Muscle of leg (tissue), 16 donors: ENCODE measurements at places on chromosomes 4 and X. TPM values are rescaled to one million over a fixed set of nuclear protein-coding genes. Genes with fewer than 3 reads are reported as not detected.

The HTT gene
- total RNA-seq, result 22.2 TPM

The CLDN22 gene
- total RNA-seq, result not detected

The SOD3 gene
- total RNA-seq, result 9.1 TPM

The TLR2 gene
- 3.6 TPM for total RNA-seq

The MXRA5 gene
- 47.2 TPM for total RNA-seq

The ESX1 gene
- total RNA-seq, result not detected

The NPY2R gene
- under 0.01 TPM for total RNA-seq

The PITX2 gene
- 23.4 TPM for total RNA-seq

The LUZP4 gene
- total RNA-seq, result not detected

The MGAT4D gene
- total RNA-seq, result not detected

The LINC00632 gene
- 62.0 TPM for total RNA-seq

The SCFD2 gene
- total RNA-seq, result 14.8 TPM

The GLOD5 gene
- not detected for total RNA-seq

The TKTL2 gene
- not detected for total RNA-seq

The FRMPD3 gene
- total RNA-seq, result 0.04 TPM

The RHOXF2 gene
- total RNA-seq, result not detected

The SCRG1 gene
- total RNA-seq, result 3.3 TPM

The FOXR2 gene
- not detected for total RNA-seq
